ENCODE measurements at places on chromosomes 7 and 10.

DNA sequence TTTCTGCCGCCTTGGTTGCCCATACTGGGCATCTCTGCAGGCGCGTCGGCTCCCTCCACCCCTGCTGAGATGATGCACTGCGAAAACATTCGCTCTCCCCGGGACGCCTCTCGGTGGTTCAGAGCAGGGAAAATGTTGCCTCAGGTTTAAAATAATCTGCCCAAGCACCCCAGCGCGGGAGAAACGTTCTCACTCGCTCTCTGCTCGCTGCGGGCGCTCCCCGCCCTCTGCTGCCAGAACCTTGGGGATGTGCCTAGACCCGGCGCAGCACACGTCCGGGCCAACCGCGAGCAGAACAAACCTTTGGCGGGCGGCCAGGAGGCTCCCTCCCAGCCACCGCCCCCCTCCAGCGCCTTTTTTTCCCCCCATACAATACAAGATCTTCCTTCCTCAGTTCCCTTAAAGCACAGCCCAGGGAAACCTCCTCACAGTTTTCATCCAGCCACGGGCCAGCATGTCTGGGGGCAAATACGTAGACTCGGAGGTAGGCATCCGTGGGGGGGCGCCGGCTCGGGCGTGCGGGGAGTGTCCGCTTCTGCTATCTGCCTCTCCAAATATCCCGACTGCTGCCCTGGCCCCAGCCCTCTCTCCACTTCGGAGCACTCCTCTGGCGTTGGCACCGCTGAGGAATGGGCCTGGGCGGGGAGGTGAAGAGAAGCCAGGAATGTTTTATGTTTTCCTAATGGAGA, at the start of gene CAV1:
Gene CAV1, plus strand, starts transcription at position 428 of the 689 bp plus-strand sequence. Its CDS starts 27 bp downstream, at position 455.
- peak; percentile 23 for DNase-seq

- no peak for DNase-seq
Observed at GRCh38 chr10:43573250-43574000, 991 bp downstream of the ZNF239 start.

- DNase-seq = no peak
Observed at GRCh38 chr7:156223935-156224832, 411.9 kb upstream of the SHH start.

GRCh38 chr7:30896036-30896435, 15.6 kb upstream of the AQP1 start:
- DNase-seq = no peak

DNA sequence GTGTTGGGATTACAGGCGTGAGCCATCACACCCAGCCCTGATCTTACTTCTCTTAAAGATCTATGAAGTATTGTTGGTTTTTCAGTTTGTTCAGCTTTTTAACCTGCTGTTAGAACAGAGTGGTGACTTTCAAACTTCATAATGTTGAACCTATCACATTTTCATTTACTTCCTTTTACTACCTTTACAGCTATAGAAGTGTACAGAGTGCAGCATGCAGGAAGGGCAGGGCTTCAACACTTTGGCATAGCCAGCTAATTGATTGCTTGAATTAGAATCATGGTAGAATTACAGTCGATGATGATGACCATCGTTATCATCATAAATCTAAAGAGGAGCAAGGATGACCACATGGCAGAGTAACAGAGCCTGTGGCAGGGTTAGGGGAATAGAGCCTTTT, 55.5 kb downstream of the AOAH start:
- no peak for DNase-seq

All from suppressor macrophage (primary cell).